ENCODE measurements at places on chromosomes 12 and 14.

DNA sequence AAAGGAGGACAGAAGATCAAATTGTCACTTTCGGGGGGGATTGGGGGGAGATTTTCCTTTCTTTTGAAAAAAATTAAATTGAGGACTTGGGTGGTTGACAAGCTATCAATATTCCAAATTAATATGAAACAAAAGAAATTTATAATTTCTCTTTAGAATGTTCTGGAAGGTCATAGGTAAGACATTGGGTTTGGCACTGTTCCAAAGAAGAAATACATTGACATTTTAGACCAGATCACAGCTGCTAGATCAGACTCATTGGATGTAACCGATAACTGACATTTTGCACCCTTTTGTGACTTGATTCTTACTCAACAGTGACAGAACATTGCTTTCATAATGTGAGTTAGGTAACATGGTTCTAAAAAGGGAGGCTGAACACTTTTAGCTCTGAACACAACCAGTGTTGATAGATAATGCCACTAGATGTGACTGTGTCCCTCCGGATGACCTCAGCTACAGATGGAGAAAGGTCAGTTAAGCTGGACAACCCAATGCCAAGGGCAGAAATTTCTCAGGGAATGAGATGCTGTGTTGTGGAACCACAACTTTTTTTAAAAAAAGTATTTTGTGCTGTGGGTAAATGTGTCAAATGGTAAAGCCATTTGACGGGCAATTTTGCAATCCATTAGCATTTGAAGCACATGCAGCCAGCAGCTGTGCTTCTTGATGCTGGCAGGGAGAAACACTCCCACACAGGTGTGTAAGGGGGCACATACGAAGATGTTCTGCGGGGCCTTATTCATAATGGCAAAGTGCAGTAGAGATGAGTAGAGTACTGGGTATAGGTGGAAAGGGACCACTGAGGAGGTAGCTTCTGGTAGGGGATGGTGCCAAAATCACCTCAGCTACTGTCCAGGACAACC is 62.9 kb downstream of the RFX4 start:
- no peak for DNase-seq

GRCh38 chr12:38508246-38508645 is 191.7 kb downstream of the ALG10B start:
- no peak for DNase-seq

DNA sequence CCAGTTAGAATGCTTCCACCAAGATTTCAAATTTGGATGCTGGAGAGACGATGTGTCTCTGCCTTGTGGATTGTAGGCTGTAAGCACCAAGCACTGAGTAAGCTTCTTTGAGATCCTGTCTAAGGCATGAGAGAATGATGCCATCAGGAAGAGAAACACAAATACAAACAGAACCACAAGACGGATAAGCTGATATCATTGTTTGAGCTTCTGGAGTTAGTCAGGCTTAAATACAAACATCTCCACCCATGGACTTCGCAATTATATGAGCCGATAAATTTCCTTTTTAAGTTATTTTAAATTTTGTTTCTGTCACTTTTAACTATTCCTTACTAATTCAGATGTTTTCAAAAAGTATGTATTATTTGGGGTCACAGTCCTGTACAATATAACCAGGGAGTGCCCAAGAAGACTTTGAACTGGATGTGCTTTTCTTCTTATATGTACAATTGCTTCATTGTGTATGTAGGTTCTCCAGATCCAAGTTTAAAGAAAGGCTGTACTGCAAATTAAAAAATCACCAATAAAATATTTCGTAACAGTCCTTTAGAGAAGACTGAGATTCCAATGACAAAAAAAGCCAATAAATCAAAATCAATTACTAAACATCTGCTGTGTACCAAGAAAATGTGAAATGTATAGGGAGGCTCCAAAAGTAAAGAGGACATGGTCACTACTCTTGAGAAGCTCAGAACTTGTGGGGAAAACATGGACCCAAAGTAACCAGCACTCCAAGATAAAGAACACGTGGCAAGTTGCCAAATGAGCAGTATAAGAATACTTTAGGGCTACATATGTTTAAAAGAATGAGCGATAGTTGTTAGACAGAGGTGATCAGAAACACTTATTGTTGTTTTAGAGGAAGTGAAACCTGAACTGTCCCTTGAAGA is 274.1 kb downstream of the ADAMTS20 start:
- no peak for DNase-seq

- no peak for DNase-seq
These were observed 86.0 kb upstream of the ZFP36L1 start for GRCh38 chr14:68878908-68879307.

GRCh38 chr14:100878271-100879146 is 25.0 kb downstream of the RTL1 start:
- DNase-seq, result no peak

GRCh38 chr12:2376908-2377657 is 324.3 kb downstream of the CACNA1C start:
- no peak for DNase-seq

DNA sequence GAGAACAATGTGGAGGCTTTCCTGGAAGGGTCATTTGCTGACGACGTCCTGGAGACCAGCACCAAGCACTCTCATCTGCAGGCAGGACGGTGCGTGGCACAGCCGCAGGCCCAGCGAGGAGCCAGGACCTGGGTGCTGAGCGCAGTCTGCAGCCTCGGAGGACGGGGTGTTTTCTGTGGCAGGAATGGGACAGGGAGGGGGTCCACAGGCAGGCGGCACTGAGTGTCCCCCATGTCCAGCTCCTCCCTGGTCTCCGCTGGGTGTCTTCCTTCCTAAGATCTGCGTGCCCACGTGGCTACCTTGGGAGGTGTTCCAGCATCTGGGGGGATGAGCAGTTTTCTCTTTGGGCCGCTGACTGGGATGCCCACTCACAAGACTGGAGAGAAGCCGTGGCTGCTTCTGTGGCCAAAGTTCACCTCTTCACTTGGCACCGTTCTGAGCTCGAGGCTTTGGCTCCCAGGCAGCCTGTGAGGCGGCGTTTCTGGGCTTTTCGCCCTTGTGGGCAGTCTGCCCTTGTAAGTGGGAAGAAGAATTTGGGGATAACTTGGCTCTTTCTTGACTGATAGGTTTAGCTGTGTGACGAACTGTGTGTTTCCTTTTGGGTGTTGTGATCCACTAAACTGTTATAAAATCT is 72.2 kb downstream of the NOC4L start:
- no peak for DNase-seq

- peak; percentile 59 for DNase-seq
These were observed 536 bp upstream of the WNT1 start for GRCh38 chr12:48977290-48978281.

- DNase-seq, result no peak
These were observed 124.2 kb downstream of the PAWR start for GRCh38 chr12:79566452-79567174.

GRCh38 chr12:54773593-54773992 is 80.7 kb upstream of the MUCL1 start:
- no peak for DNase-seq

GRCh38 chr12:98053202-98053601 is 462.2 kb upstream of the TMPO start:
- no peak for DNase-seq

- DNase-seq, result no peak
These were observed 61.1 kb downstream of the WDR20 start for GRCh38 chr14:102200690-102201352.

Measured in fibroblast of skin of right biceps (primary cell).